ENCODE measurements at places on chromosomes 16 and 17.

DNA sequence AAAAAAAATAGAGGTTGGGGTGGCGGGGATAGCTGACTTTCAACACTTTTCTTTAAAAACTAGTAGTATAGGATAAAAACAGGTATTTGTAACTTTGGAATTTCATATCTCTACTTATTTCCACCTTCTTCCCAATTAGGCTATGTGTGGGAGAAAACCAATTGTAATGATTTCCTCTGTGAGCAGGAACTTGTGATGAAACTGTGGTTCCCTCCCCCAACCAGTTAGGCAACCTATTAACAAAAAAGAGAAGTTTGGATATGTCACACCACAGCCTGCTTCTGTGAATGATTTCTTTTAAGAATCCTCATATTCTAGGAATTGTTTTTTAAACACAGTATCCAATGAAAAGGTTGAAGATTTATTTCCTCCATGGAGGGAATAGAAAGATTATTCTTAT lies 1.9 kb downstream of the IGSF6 start:
- no peak for DNase-seq

DNA sequence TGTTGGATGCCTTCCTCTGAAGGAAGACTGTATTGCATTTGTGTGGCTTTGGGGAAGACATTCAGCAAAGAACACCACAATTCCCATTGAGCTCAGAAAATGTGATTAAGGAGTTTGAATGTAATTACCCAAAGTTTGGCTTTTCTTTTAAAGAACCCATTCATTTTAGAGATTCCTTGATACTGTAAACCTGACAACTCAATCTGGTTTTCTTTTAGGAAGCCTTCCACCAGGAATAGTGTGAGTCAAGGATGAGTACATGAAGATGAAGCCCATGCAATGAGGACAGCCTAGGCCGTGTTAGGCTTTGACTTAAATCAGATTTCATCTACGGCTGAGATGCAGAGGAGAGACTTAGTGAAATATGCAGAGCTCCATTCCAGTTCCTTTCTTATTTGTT lies 271.7 kb upstream of the TBX2 start:
- DNase-seq: no peak

GRCh38 chr17:28211811-28212210 lies 107.2 kb upstream of the TMEM97 start:
- no peak for DNase-seq

GRCh38 chr17:60562421-60562820 lies 36.4 kb upstream of the APPBP2 start:
- DNase-seq: no peak

GRCh38 chr16:69564845-69565670 lies 708 bp upstream of the NFAT5 start:
- no peak for DNase-seq

DNA sequence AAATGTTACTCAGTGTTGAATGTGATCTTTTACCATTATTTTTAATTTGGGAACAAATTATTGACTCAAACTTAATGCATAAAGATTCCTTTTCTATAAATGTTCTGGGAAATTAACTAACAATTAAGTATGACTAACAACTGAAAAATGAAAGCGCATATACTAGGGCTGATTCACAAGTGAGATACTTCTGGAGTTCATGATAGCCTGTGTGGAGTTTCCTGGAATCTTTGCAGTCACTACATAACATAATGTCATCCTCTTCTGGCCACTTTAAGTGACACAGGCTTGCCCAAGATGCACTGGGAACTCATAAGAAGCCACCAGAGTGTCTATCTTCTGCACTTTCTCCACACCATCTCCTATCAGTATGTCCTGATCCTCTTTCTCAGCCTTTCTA lies 450.3 kb upstream of the CDH11 start:
- no peak for DNase-seq

GRCh38 chr16:81638286-81638945 lies 140.7 kb upstream of the PLCG2 start:
- DNase-seq: no peak

DNA sequence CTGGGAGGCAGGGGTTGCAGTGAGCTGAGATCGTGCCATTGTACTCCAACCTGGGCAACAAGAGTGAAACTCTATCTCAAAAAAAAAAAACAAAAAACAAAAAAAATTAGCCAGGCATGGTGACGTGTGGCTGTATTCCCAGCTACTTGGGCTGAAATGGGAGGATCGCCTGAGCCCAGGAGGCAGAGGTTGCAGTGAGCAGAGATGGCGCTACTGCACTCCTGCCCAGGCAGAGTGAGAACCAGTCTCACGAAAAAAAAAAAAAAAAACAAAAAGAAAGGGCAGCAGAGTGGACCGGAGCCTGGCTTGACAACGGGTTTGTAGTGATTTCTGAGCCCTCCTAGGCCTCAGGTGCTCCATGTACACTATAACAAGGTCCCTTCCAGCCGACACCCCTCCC lies 33.1 kb downstream of the PEMT start:
- DNase-seq: no peak

- DNase-seq: no peak
Measured at GRCh38 chr16:30499284-30499683, 26.7 kb downstream of the ITGAL start.

DNA sequence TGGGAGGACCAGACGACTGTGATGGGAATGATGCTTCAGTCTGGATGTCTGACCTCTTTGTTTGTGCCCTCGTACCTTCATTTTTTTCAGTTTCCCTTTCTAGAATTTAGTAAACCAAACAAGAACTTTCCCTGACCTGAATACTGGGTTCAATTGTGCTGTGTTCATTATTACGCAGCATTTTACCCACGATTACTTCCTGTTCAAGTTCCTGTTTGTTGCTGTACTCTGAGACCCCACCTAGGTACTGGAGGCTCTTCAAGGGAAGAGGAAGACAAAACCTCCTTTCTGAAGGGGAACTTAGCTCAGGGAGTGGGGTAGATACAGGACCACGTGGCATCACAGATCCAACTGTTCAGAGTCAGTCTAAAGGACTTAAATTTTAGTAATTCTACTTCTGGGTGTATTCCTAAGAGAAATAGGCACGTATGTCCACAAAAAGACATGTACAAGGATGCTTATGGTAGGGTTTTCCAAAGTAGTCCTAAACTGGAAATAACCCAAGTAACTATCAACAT lies 9.2 kb upstream of the PRKCB start:
- no peak for DNase-seq

- no peak for DNase-seq
Measured at GRCh38 chr17:70181866-70182265, 12.5 kb downstream of the KCNJ2 start.

DNA sequence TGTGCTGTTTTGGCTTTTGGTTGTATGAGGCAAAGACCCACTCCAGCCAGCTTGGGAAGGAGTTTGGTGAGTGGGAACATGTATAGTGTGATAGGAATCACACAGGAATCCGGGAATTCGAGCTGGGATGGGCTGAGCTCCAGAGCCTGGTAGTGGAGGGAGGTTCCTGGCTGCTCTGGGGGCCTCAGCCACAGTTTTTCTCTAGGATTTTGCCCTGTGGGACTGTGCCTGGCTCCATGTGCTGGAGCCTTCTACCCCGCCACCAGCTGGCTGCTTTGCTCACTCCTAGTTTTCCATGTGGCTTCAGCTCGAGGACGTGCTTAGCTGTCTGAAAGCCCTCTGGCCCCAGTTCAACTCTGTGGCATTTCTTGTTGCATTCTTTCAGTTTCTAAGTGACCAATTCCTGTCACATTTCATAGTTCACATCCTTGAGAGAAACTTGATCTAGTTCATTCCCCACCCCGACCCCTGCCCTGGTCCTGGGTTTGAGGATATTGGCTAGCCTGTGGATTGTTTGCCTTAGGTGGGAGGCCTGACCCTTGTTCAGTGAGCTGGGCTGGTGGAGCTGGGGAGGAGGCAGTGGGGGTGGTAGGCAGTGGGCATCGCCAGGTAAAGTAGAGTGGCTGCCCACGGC lies 5.0 kb downstream of the SEC14L1 start:
- no peak for DNase-seq

- peak; percentile 42 for DNase-seq
Measured at GRCh38 chr16:4682616-4683254, 10.6 kb upstream of the NUDT16L1 start.

- DNase-seq: no peak
Measured at GRCh38 chr16:13157082-13157481, 255.7 kb downstream of the SHISA9 start.

DNA sequence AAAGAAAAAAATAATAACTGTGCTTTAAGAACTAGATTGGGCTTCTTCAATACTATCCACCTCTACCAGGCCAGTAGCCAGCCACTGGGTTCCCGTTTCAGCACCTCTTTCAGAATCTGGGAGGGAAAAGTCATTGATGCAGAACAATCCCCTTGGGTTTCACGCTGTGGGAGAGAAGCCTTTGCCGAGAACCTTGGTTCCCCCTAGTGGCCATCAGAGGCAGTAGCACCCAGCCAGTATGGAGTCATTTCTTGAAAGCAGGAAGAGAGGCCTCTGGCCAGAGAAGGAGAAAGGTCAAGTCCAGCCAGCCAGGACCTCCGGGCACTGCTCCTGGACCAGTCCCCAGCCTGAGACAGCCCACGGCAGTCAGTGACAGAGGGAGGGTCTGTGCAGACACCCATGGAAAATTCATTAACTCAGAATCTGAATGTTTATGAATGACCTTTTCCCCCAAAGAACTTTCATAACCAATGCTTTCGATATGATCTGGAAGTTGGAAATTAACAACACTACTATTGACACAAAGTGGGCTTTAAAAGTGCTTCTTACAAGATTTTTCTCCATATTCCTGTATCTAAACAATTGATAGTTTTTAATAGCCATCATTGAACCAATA lies 51.2 kb upstream of the CDH5 start:
- DNase-seq: peak; percentile 20

GRCh38 chr17:33370401-33370800 lies 77.3 kb upstream of the ASIC2 start:
- no peak for DNase-seq

GRCh38 chr16:81734632-81735434 lies 44.3 kb upstream of the PLCG2 start:
- DNase-seq: no peak

- DNase-seq: no peak
Measured at GRCh38 chr17:33978889-33979288, 276.2 kb upstream of the CCL2 start.

- DNase-seq: no peak
Measured at GRCh38 chr17:3600529-3601205, 8.5 kb downstream of the TRPV1 start.

- DNase-seq: no peak
Measured at GRCh38 chr17:66835476-66835875, 559 bp downstream of the CACNG5 start.

DNA sequence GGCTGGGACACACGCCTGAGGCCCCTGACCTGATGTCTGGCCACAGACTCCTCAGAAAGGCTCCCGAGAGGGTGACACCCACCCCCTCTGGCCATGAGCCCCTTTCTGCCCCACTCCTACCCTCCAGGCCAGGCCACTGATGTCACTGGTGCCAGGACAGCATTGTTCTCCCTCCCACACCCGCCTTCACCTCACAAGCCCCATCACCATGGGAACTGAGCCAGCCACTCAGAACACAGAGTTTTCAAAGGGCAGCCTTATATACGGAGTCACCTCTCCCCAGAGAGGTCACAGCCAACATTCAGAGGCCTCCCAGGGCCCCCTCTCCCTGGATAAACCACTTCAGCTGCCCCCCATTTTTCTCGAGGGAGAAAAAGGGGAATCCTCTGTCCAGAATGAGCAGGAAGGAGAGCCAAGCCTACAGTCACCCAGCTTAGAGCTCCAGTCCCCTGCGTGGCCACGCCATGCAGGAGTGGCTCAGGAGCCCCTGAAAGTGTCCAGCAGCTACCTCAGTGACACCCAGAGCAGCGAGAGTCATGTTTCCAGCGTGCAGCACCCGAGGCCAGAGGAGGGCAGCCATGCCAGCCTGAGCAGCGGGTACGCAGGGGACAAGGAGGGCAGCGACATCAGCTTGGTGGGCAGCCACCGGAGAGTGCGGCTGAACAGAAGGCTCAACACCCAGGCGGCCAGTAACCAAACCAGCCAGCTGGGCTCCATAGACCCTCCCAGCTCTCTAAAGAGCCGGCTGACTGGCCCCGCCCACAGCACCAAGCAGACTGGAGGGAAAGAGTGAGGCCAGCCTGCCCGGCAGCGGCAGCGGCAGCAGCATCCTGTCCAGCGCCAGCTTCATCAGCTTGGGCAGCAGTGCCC lies at the start of gene C16orf82:
Gene C16orf82 (plus strand): TSS at position 260 of the 870 bp plus-strand sequence.
- DNase-seq: no peak

DNA sequence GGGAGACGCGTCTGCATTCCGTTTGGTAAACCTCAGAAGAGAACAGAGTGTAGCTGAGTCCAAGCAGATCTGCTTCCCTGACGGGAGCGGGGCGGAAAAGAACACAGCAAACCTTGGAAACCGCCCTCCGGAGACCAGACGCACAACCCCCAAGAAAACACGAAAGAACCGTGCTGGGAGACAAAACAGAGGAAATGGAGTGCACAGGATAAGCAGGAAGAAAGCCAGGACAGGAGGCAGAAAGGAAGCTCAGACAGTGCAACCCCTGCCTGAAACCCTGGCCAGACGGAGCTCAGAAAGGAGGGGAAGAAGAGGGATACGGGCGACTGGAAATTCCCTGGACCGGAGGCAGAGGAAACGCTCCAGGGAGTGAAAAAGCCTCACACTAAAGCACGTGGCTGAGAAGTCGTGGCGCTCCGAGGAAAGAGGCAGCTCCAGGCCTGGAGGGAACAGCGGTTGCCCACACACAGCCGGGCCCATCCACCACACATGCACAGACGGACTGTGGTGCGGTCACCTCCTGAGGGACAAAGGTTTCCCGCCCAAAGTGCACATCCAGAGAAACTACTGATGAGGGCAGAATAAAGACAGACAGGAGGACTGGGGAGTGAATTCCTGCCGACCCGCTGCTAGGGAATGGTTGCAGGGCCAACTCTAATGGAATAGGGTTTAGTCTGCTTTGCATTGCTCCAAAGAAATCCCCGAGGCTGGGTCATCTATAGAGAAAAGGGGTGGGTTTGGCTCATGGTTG lies 10.2 kb downstream of the DPEP1 start:
- DNase-seq: no peak

DNA sequence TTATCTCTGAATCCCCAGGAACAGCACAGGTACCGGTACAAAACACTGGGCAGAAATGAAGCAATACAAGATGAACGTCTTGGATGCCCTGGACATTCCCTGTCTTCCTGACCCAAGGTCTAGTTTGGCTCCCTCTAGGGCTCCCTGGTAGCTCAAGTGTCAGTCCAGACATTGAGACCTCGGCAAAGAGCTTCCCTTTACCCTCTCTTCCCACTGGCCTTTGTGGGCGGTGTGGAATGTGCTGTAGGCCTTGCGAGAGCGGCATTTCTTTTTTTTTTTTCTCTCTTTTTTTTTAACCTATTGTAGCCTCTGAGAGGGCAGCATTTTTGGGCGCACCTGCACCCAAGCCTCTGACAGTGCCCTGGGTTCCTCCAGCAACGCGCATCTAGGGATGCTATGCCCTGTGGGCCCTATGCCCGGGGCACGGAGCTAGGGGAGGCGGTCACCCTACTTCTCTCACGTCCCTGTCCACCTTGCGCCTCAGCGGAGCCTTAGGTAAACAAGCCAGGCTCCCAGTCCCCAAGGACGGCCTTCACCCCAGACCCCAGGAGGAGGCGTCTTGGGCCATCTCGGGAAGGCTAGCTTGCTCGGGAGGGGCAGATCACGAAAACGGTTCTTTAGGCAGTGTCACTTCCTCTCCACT lies 1.2 kb upstream of the NFATC3 start:
- DNase-seq: no peak

All from stimulated activated CD4-positive, alpha-beta T cell treated with anti-CD3 and anti-CD28 coated beads, Interleukin-4, amount 100 ng/mL, for 1 hour (primary cell).